Cardiac septum (tissue), 1 donor: ENCODE measurements at places on chromosomes 6 and 20. TPM values are rescaled to one million over a fixed set of nuclear protein-coding genes. Genes with fewer than 3 reads are reported as not detected.

DNA sequence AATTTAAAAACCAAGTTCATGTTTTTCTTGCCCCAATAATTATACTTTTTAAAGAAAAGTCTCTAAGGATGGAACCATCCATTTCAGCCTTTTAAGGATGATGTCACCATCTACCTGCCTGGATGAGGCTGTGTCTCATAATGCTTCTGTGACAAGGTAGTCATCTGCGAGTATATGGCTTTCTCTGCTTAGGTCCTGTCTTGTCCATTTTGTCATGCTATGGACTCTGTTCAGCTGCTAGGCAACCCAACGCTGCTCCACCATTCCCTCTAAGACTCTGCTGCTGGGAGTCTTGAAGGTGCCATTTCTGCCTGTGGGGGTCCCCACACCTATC lies 459.8 kb upstream of the RUNX2 start:
- DNase-seq = no peak

- no peak for DNase-seq
Measured at GRCh38 chr20:23939063-23939462, 49.5 kb downstream of the GGTLC1 start.

DNA sequence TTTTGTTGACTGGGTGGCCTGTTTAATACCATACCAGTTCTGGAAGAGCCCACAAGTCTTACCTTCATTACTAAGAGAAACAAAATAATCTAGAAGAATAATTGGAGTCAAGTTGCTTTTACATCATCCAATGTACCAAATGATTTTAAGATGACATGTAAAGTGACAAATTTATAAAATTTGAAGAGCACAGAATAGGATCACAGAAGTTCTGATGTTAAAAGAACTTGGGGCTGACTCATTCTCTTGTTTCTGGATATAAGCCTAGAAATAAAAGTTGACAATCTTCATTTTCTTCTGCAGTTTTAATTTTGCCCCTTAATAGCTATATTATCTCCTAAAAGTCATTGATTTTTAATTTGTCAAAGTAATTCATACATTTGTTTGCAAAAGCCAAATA lies 317.5 kb upstream of the MARCKS start:
- DNase-seq = no peak

DNA sequence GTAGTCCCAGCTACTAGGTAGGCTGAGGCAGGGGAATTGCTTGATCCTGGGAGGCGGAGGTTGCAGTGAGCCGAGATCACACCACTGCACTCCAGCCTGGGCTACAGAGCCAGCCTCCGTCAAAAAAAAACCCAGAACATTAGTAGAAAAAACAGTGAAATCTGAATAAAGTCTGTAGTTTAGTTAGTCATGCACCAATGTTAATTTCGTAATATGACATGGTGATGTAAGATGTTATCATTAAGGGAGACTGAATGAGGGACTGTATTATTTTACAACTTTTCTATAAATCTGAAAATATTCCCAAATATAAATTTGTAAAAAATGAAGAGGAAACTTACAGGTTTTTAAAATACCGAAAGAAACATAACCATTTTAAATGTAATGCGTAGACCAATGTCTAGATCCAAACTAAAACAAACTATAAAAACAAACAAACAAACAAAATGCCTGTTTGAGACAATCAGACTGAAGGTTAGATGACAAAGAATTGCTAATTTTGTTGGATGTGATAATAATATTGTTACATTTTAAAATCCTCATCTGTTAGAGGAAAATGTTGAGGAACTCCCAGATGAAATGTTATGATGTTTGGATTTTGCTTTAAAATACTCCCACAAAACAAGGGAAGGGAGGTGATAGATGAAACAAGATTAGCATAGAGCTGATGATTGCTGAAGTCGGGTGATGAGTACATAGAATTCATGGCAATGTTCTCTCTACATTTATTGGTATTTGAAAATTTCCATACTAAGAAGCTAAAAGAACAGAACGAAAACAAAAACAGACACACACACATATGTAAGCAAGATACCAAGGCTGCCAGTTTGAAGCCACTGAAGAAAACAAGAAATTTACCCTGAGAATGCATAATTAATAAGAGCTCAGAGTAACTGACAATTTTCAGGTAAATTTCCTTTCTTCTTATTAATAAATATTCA lies 1.8 kb downstream of the GSTA4 start:
- no peak for DNase-seq

DNA sequence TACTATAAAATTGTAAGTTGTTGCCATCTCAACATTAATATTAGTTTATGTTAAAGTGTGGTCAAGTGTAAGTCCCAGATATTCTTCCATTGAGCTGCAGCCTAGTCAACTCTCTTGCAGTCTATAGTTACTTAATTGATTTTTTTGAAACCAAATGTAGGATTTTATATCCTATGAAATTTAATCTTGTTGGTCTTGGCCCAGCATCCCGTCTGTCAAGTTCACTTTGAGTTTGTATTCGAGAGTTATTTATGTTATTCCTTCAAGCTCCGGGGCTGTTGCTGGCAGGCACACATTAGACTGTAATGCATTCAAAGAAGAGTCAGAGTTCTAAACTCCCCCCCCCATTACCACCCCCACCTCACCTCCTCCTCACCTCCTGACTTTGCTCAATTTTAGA lies 71.0 kb upstream of the SPACA1 start:
- DNase-seq = no peak

DNA sequence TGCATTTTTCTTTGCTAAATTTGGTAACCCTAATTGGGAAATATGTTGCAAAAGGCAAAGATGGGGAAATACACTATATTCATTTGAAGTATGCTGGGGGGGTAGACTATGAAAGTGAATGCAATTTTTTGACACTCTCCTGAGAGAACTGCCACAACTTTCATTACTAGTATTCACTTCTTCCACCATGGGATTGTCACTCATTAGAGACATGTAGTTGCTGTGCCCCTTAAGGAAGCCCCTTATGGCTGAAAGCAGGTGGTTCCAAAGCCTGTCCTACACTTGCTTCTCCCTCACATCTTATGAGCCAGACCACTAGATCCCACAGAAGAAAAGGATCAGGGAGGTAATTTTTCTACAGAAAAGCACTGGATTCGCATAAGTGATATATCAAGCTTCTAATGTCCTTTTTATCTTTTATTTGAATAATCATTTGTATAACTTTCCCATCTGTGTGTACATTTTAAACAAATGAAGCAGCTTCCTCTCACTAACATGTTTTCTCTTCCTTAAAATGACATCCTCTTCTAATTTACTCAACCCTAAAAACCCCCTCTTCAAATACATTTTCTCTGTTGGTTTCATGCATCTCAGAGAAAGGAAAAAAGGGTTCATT lies 83.8 kb downstream of the GCLC start:
- no peak for DNase-seq

DNA sequence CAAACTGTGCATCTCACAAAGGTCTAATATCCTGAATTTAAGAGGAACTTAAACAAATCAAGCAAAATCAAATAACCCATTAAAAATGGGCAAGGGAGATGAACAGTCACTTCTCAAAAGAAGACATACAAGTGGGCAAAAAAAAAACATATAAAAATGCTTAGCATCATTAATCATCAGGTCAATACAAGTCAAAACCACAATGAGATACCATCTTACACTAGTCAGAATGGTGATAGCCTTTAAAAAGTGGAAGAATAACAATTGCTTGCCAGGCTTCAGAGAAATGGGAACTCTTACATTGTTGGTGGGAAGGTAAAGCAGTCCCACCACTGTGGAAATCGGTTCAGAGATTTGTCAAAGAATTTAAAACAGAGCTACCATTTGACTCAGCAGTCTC lies 646.7 kb upstream of the PTCHD4 start:
- DNase-seq = no peak

DNA sequence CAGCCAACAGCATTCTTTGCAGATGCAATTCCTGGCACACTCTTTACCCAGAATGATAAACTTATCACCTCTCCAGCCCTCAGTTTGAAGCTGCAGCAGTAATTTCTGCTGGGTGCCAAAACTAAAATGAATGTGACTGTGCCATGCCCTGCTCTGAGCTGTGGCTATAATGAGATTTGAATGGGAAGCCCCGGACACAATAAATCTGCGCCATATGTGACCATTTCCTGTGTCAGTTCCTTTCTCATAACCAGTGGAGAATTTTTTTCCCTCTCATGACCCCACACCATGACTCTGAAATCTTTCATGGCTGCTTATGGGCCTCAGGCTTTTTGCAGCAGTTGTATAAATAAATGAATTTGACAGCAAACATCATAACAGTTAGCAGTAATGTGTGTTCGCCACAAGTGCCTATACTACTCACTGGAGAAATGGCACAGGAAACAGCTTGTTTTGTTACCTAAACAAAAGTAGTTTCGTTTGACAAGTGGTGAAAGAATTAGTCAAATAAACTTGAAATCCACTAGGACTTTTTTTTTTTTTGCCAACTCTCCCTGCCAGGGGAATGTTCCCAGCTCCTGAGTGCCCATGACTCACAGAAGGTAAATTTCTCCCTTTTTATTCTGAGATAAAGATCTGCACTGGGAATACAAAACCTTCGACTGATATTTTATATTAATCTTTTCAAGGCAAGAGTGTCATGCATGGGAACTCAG lies 408.4 kb downstream of the PKHD1 start:
- no peak for DNase-seq

DNA sequence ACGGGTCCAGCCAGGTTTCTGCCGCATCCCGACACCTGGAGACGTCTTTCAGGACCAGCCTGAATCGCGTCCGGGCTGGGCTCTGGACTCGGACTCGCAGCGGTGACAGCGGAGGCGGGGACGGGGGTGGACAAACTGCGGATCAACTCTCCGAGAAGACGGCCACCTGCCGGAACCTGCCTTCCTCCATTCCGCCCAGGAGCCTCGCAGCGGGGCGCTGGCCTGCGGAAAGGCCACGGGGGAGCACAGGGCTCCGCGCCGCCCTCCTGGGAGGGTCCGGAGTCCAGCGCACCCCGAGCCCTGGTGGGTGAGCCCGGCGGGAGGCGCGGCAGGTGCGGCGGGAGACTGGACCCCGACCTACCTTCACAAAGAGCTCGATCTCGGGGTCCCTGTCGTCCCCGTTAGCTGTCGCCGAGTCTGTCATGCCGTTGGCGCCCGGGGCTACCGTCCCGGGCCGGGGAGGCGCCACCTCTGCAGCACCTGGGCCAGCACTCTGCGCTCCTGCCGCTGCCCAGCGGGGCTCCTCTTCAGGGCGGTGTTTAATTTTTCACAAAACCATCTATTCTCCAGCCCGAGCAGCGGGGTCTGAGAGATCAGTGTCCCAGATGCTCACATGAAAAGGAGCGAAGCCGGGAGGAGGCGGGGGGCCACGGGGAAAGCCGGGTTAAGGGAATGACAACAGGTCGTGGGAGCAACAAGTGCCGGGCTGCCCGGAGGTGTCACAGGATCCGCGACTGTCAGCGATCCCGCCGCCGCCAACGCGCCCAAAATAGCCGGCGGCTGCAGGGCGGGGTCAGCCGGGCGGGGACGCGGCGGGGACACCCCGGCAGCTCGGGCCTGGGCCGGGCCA lies at the start of gene CLIC5:
Gene CLIC5, minus strand, starts transcription at position 742 of the 850 bp plus-strand sequence. Its CDS starts 318 bp downstream, at position 424.
- DNase-seq = peak; percentile 89

DNA sequence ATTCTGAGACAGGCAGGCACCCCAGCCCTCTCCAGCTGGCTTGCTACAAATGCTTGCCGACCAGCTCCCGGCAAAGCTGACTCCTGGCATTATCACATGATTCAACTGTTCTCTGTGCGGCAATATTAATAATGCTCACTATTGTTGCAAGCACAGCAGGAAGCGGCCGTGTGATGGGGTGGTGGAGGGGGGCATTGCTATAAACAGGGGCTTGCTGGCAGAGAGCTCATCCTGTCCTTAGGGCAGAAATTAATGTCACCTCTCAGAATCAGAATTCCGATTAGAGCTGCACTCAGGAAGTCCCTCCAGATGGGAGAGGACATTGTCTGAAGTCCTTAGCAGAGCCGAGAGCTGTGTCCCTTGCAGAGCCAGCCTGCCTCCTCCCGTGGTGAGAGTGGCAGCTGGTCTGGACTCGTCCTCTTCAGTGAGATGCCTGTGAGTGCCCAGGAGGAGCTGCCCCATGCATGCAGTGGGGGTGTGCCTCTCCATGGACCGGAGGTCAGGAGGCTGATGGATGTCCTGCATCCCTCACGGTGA lies 162.5 kb downstream of the CDH4 start:
- DNase-seq = no peak

- DNase-seq = no peak
Measured at GRCh38 chr6:49052901-49053300, 410.2 kb downstream of the MMUT start.

DNA sequence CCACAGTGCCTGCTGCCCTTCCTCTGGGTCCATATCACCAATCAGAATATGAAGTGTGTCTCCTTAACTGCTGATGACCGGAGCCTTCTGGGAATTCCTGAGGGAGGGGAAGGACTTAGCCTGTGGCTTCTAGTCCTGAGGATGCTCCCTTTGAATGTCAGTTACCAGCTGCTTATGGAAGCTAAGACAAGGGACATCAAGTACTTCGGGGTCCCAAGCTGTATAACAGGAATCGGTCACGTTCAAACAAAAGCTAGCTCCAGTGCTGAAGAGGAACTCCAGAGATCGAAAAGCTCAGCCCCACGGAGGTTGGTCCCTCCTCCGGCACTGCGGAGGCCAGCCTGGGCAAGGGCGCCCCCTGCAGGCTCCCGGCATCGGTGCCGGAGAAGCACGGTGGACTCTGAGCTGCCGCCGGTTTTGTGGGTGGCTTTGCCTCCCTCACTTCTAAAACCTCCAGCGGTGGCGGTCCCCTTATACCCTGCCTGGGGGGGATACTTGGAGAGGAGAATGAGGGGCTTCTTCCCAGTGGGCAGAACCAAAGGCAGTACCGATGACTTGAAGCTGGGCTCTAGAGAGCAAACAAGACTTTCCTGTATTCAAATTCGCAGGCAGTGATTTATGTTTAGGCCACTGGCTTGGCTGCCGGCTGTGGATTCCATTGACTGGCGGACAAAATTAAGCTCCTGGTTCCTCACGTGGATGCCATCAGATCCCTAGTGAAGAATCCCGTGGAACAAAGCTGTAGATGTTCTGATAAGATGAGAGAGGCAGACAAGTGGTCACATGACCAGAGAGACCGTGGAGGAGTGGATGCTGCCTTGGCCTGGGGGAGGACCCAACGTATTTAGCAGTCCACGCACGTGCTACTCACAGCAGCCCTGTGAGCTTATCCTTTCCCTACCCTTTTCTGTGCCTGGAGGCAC lies 16.2 kb upstream of the UBR2 start:
- peak; percentile 94 for DNase-seq

DNA sequence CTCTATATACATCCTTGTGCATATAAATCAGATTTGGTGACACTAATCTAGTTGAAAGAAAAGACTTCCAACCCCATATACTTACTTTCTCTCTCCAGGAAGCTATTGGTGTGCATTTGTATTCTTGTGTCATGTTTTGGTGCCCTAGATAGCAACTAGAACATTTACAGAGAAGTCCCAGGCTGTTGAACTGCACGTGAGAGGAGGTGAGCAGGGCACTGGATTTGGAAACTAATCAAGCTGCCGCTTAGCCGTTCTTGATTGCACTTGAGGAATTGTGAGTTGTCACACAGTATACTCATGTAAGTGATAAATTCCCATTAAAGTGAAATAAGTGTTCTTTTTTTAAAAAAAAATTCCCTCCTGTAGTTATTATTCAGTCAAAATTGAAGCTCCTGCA lies 7.6 kb downstream of the WRNIP1 start:
- DNase-seq = no peak

- no peak for DNase-seq
Measured at GRCh38 chr6:41892921-41893564, 2.1 kb downstream of the USP49 start.

- DNase-seq = no peak
Measured at GRCh38 chr6:140285998-140286690, 911.7 kb upstream of the CITED2 start.

GRCh38 chr20:49636447-49636846 lies 68.5 kb upstream of the PTGIS start:
- no peak for DNase-seq

OPRM1 gene
- not detected for total RNA-seq

RGS17 gene
- total RNA-seq = 0.43 TPM

PRRT1 gene
- 0.83 TPM for total RNA-seq

NEURL2 gene
- total RNA-seq = 7.6 TPM

PDE10A gene
- 25.1 TPM for total RNA-seq

PRSS16 gene
- total RNA-seq = not detected

RIPPLY2 gene
- not detected for total RNA-seq
